ENCODE measurements at places on chromosomes 2 and 18. TPM values are rescaled to one million over a fixed set of nuclear protein-coding genes. Genes with fewer than 3 reads are reported as not detected.

The CIB4 gene
- not detected for total RNA-seq

The KIF5C gene
- 13.3 TPM for total RNA-seq

The PROM2 gene
- total RNA-seq = 47.7 TPM

The MATN3 gene
- 2.9 TPM for total RNA-seq

The PLCD4 gene
- 1.8 TPM for total RNA-seq

The DSG1 gene
- total RNA-seq = 22.2 TPM

The C1QL2 gene
- total RNA-seq = 0.66 TPM

The SLC5A6 gene
- 86.2 TPM for total RNA-seq

The ZNF2 gene
- total RNA-seq = 8.2 TPM

All from breast epithelium (tissue), 4 donors.